ENCODE measurements at places on chromosomes 4 and X.
A peak's percentile ranks its signal among the peaks of the same experiment; 100 is the strongest.

DNA sequence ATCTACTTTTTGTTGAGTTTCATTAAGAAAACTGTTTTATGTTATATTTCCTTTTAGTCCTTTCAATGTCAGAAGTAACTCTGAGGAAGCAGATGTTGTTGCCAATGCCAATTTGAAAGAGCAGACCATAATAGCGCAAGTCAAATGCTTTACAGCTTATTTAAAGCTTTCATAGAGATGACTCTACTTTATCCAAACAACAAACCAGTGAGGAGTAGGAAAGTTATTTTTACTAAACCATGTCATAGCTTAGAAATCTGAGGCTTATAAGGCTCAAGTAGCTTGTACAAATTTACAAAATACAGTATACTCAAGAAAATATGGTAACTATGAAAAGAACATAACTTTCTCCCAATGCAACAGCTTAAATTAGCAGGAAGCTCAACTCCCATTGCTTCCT lies 40.1 kb upstream of the SPOCK3 start:
- DNase-seq, result no peak

GRCh38 chrX:39497702-39498265 lies 600.0 kb downstream of the BCOR start:
- DNase-seq, result no peak

DNA sequence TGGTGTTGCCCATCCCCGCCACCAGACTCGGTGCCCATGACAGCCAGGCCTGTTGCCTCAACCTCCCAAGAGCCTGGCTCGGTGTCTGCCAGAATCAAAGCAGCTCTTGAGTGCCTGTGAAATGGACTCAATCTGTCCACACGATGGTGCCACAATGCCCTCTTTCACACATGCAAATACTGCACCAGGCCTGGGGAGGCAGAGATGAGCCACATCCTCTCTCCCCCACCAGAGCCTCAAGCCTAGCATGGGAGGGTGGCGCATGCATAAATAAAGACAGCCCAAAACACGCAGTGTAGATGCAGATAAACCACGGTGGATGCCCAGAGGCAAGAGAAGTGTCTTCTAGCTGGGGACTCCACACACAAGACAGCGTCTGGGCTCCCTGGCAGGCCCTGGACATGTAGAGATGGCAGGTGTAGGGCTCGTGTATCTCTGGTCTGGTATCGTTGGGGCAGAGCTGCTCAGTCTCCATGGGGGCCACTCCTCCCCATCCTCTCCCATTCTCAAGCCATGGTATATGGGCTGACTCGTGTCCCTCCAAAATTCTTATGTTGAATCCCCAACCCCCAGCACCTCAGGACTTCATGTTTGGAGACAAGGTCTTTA lies 65.6 kb downstream of the JAKMIP1 start:
- peak; percentile 63 for DNase-seq

DNA sequence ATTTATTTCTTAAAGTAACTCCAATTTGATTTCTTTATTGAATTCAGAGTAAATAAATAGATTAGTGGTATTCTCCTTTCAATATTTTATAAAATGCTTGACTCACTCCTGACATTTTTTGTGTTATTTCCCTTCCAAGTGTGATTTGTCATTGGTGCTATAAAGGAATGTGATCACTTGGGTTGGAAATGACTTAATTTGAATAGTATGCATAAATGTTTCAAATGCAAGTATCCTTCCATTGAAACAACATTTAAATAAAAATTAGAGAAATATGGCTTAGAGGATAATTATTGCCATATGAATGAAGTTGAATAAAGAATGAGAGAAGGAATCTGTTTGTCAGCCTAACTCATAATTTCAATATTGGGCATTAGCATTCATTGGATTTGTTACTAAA lies 182.7 kb downstream of the PABPC4L start:
- no peak for DNase-seq

- no peak for DNase-seq
These were observed 285.3 kb upstream of the RASGEF1B start for GRCh38 chr4:81756973-81757372.

Data from GM10248 (cell line).